Activated CD4-positive, alpha-beta T cell treated with anti-CD3 and anti-CD28 coated beads, Interleukin-2, amount 10 ng/mL, durations not matched to agents 24 days and 14 days (primary cell): ENCODE measurements at places on chromosomes 1 and 21.

GRCh38 chr1:229155472-229155871, 115.4 kb upstream of the RAB4A start:
- peak; percentile 69 for DNase-seq

- DNase-seq, result no peak
Observed at GRCh38 chr1:94862718-94863117, 42.6 kb downstream of the SLC44A3 start.

DNA sequence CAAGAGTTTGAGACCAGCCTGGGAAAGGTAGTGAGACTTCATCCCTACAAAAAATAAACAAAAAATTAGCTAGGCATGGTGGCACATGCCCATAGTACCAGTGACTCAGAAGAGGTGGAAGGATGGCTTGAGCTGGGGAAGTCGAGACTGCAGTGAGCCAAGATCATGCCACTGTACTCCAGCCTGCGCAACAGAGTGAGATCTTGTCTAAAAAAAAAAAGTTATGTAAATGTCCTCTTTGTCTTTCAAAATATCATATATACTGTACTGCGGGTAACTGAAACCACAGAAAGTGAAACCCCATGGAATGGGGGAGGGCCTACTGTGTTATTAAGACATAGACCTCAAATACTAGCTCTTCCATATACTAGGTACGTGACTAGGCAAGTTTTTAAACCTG, 20.8 kb downstream of the ACADM start:
- DNase-seq, result no peak

GRCh38 chr1:74340656-74341055, 105.5 kb downstream of the TNNI3K start:
- no peak for DNase-seq

- DNase-seq, result no peak
Observed at GRCh38 chr1:247332623-247333361, 1.1 kb upstream of the ZNF496 start.

DNA sequence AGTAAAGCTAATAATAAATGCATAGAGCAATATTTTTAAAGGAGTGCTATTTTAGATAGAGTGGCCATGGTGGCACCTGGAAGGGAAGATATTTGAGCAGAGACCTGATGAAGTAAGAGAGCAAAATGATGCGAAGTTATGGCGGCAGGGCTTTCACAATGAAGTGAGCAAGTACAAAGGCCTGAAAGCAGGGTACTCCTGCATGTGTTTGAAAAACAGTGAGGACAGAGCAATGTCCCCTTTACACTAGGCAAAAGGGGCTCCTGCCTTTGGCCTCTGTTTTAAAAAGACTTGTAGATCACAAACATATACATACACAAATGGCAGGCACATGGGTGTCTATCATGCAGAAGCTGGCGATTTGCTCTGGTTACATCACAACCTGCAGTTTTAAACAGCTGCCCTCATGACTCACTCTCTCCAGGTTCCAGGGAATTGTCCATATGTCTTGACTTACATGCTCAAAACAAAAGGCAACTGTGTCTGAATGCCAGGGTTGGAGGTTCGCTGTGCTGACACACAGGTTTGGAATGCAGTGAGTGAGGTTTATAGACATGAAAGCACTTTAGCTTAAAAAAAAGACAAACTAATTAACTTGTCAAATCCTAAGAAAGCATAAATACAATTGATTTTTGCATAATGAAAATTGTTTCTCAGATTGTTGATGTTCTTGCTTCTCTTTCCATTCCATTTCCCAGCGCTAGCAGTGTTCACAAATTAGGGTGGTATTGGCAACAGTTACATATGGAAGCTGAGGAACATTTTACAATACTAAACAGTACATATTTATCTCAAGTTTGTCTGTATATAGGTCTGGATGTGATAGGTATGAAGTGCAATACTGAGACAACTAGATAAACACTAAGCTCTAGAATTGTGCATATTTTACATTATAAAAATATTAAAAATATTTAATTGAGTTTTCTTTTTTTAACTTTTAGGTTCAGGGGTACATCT, 313.9 kb downstream of the BARHL2 start:
- peak; percentile 38 for DNase-seq

- no peak for DNase-seq
Observed at GRCh38 chr1:100512803-100513352, 25.1 kb upstream of the GPR88 start.

GRCh38 chr21:33293811-33294216, 27.6 kb downstream of the IL10RB start:
- no peak for DNase-seq

- no peak for DNase-seq
Observed at GRCh38 chr1:69985901-69986439, 219.4 kb downstream of the LRRC40 start.

- DNase-seq, result no peak
Observed at GRCh38 chr1:4002741-4003140, 102.7 kb upstream of the C1orf174 start.

GRCh38 chr1:52127181-52128180, 14.4 kb upstream of the ZFYVE9 start:
- DNase-seq, result peak; percentile 59

GRCh38 chr1:160129046-160129445, 13.5 kb downstream of the ATP1A2 start:
- DNase-seq, result no peak

DNA sequence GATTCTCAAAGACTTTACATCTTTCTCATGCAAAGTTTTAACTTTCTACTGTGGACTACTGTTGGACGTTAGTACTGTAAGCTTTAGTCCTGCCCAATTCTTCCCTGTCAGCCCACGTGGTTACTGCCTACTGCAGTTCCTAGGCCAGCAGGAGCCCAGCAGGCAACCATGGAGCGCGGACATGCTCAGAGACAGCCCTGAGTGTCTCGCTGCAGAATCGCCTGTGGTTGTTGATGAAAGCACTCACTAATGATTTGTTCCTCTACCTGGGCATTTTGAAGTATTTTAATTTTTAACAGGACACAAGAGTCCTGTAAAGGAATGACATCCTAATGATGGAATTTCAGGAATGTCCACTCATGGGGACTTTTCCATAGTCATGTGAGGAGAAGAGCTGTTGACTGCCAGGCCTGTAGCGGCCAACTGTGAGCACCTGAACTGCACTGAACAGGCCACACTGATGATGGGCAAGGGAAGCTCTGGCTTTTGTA, 44.1 kb downstream of the PGBD5 start:
- no peak for DNase-seq

DNA sequence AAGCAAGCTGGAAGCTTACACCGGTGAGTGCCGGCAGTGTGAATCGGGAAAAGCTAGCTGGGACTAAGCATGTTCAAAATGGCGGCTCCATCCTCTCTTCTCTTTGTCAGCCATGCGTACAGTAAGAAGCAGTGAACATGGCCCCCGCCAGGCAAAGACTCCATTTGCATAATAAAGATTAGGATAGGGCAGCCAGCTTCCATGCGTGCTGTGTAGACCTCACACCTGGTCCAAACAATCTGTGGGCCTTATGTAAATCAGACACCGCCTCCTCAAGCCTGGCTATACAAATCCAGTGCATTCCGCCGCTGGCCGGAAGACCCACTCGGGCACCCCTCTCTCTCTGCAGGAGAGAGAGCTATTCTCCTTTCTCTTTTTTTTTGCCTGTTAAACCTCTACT, 150.3 kb downstream of the TIAM1 start:
- no peak for DNase-seq

GRCh38 chr1:174964972-174965361, 34.8 kb upstream of the CACYBP start:
- DNase-seq, result peak; percentile 78

DNA sequence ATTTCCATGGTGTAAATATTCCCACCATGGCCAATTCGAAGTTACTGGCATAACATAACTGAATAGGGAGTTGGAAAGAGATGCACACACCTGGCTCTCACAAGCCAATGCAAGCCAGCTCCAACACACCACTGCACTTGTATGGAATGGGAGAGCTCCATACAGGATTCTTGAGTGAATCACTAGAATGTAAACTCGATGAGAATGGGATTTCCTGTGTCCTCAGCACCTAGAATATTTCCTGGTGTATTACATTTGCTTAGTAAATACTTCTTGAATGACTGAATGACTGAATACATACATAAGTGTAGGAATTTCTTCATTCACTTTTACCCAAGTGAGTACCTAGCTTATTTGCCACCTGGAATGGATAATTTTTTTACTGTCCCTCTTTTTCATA, 16.2 kb upstream of the PPIE start:
- DNase-seq, result no peak

DNA sequence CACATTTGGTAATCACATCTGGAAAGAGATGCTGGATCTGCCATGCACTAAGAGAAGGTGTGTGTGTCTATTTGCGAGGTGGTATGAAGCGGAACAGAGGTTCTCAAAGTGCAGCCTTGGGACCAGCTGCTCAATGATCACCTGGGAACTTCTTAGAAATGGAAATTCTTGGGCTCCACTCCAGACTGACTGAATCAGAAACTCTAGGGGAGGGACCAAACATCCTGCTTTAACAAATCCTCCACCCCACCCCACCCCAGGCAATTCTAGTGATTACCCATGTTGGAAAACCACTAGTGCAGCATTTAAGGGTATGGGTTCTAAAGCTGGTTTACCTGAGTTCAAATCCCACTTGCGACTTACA, 143.9 kb upstream of the JUN start:
- DNase-seq, result no peak

DNA sequence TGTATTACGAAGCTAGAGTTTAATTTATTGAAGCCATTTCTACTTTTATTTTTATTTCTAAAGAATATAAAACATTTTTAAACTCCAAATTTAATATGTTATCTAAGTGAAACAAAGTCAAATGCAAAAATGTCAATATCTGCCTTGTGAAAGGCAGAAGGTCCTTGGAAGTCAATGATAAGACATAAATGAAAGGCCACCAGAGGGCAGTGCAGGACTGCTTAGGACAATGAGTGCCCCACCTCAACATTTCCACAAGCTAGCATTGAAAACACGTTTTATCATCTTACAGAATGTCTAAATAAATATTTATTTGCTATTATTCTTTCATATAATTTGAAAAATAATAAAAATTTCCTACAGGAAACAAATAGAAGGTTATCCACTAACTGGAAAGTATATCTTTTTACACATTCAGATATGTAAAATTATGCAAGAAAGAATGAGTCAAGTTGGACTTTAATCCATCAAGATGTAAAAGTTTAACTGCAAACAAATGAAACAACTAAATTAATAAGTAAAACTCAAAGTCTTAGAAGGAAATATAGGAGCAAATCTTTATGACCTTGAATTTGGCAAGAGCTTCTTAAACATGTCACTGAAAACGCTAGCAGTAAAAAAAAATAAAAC, 140.1 kb upstream of the FMN2 start:
- peak; percentile 83 for DNase-seq

GRCh38 chr1:247557926-247558674, 9.2 kb downstream of the GCSAML start:
- DNase-seq, result no peak

GRCh38 chr21:28230559-28230958, 762.1 kb downstream of the LTN1 start:
- DNase-seq, result no peak

- DNase-seq, result no peak
Observed at GRCh38 chr1:55813618-55814017, 598.5 kb upstream of the USP24 start.

GRCh38 chr1:165144757-165145397, 211.6 kb downstream of the LMX1A start:
- peak; percentile 78 for DNase-seq

DNA sequence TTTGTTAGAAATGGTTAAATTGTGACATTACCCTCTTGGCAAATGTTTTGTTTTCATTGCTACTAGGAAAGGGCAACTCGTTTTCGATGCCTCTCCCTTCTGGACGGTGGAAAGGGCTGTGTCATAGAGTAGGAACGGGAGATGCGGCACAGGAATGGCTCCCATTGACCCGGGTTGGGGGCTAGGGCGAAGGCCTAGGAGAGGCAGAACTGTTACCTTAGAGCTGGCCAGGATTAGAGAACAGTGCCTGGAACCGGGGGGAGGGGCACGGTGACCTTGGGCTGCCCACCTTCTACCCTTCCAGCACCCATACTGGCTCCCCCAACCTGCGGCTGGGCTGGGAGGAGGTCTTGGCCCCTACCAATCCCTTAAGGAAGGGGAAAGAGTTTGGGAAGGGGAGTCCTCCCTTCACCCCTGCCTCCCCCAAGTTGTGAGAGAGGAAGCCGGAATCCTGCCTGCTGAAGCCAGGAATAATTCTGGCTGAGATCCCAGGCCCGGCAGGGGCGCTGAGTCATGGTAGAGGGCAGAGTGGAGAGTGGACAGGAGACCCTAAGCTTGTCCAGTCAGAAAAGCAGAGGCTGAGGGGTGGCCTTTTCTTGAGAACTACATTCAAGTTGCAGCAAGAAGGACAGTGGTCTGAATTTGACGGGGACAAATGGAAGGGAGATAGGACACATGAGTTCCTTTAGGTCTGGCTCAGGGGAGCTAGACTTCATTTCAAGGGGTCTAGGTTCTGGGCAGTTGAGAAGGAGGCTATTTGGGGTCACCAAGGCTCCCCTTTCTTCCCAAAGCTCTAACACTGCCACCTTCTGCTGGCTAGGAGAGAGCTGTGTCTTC, 8.2 kb downstream of the LMNA start:
- no peak for DNase-seq

GRCh38 chr1:26184883-26185282, 5.5 kb upstream of the CATSPER4 start:
- DNase-seq, result no peak

- DNase-seq, result no peak
Observed at GRCh38 chr1:174118751-174119150, 40.6 kb upstream of the RABGAP1L start.

DNA sequence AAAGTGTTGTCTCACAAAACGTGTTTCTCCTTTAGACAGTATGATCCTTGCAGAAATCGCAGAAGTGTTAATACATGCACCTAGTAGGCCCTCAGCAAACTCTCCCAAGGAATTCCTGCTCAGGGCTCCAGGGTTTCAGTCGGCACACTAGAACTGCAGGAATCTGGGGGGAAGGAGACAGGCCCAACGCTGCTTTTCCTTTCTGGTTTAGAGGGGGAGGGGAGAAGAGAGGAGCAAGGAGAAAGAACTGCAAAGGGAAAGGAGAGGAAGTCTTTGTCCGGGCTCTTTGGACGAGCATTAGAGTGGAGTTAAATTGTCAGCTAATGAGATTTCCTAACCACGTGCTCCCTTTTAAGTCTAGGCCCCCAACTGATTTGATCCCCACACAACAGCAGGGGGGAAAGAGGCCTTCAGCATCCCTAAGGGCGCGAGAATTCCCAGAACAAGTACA, 103.7 kb upstream of the SOD1 start:
- no peak for DNase-seq

DNA sequence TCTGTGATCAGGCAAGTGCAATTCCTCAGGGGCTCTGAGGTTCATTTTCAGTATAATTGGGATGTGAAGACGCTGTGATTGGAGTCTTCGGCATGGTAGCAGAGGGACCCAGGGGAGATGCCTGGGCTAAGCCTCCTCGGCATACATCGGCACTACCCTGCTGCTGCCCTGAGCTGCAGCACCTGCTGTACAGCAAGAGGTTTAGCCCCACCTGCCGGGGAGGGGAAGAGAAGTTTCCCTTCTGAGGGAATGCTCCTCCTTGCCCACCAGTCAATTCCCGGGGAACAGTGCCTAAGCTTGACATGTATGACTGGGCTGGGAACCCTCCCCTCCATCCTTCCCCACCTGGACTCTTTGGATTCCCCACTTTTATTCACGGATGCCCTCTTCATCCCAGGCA, 24.9 kb downstream of the CNIH3 start:
- no peak for DNase-seq
